ENCODE measurements at places on chromosomes 7 and 10.

- DNase-seq = no peak
Observed at GRCh38 chr7:2143450-2143849, 89.3 kb downstream of the MAD1L1 start.

- no peak for DNase-seq
Observed at GRCh38 chr10:47043928-47044538, 132.8 kb downstream of the PTPN20 start.

GRCh38 chr10:62887642-62888041, 71.5 kb upstream of the EGR2 start:
- no peak for DNase-seq

GRCh38 chr10:130960531-130960930, 351.0 kb downstream of the TCERG1L start:
- no peak for DNase-seq

GRCh38 chr10:92187101-92187500, 103.8 kb downstream of the CPEB3 start:
- no peak for DNase-seq

GRCh38 chr7:50649259-50649885, 84.2 kb upstream of the DDC start:
- DNase-seq = no peak

DNA sequence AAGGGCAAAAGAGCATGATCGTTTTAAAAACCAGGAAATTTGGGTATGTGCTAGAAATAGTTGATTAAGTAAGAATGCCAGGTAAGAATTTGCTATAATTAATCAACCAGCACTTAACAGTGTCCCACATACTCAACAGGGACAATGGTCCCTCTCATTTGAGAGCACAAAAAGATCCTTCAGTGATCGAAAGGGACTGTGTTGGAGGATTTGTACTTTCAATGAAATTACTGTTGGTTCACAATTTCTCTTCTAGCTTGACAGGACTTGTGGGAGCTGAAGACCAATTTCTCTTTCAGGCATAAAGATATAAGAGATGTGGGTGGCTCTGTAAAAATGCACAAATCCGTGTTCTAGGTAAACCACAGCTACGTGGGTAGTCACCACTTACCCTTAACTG, 12.5 kb upstream of the PLEKHS1 start:
- no peak for DNase-seq

DNA sequence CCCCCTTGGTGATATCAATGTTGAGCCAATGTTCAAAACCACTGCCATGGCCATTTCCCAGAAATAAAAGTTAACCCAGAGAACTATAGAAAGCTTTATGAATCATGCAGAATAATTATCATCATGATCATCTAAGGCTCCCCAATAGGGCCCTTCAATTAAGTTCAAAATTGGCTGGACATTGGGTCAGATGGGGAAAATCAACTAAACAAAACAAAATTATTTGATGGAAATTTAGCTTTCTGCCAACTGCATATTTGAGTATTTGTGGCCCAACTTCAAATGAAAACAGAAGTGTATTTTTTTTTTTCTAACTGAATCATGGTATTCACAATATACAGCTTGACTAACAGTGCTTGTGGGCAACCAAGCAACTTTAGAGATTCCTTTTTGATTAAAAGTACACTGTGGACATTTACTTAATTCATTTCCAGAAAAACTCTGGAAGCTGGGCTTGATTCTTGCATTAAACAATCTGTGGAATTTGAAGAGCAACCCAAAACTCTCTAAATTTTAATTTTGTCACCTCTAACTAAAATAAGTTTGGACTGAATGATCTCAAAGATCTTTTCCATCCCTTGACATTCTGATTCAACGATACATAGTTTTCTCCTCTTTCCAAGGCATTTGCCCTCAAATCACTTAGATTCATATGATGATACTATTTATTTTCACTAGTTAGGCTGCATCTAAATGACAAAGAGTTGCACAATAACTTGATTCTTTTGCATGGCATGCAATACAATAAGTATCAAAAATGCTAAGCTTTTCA, 203.2 kb downstream of the AHR start:
- no peak for DNase-seq

GRCh38 chr7:92695308-92696261, 105.4 kb upstream of the FAM133B start:
- no peak for DNase-seq

DNA sequence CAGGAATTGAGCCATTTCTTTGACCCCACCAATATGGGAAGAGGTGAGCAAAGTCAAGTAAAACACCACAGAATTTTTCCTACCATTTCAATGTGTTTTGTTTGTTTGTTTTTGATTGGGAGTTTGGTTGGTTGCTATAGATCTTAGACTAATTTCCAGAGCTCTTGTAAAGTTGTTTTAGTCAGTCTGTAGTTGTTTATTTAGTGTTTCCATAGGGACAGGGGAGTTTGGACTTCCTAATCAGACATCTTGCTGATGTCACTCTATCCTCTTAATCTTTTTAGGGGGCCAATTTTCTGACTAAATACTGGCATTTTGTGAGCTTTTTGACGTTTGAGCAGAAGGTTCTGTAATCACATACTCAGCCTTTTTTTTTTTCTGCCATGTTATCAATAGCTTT, 266.9 kb downstream of the ABCA13 start:
- DNase-seq = no peak

DNA sequence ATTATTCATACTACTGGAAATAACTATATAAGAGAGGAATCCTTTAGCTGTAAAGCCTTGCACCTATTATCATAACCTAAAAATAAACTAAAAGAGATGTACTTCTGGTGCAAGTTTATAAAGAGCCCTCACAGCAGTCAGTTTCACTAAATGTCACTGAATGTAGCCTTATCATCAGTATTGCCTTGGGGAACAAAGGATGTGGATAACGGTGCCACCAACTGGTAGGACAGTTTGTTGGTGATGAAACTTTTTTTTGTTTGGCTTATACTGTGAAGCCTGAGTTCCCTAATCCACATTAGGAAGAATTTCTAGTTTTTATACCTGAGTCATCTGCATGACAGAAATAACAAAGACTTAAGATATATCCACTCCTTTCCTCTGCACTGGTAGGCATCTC, 117.9 kb upstream of the COL1A2 start:
- no peak for DNase-seq

DNA sequence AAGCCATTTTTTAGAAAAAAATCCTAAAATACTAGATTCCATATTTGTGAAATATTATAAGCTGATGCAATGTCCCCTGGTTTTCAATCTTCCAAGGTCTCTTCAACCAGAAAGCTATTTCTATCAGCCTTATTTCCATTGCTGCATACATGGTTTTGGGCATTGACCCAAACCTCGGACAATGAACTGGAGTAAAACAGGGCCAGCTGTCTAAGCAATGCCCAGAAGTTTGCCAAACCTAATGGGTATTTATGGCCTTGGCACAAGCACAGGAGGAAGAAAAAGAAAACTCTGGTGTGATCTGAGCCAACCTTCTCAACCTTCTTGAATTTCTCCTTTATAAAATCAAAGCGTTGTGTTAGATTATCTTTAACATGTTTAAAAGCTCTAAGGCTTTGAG, 402.3 kb downstream of the DNAJB9 start:
- DNase-seq = no peak

DNA sequence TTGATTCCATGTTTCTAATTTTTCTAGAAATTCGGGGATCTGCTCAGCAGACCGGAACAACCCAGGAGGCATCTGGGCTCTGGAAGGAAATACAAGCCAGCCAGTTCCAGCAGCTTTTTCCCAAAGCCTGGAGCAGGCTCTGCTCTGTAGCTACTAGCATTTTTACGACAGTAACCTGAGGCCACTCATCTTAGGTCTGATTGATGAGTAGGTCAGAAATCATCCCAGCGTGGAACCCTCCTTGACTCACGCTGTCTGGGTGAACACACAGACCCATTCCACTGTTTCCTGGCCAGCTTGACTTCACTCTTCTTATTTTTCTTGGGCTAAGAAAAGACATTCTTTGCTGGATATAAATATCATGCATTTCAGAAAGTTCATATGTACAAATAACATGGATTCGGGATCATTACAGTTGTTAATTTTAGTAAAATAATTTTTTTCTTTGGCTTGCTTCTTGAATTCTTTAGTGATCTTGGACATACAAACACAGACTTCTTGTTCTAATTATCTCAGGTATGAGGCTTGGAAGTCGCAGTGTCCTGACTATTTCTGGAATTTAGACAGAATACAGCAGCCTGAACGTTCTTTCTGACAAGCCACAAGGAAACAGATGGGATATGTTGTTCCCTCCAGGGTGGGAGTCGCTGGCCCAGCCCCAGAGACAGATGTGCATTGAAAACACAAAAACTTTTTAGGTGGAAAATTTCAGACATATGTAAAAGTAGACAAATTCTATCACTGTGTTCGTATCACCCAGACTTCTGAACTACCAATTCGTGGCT, 54.6 kb upstream of the PITRM1 start:
- DNase-seq = no peak

DNA sequence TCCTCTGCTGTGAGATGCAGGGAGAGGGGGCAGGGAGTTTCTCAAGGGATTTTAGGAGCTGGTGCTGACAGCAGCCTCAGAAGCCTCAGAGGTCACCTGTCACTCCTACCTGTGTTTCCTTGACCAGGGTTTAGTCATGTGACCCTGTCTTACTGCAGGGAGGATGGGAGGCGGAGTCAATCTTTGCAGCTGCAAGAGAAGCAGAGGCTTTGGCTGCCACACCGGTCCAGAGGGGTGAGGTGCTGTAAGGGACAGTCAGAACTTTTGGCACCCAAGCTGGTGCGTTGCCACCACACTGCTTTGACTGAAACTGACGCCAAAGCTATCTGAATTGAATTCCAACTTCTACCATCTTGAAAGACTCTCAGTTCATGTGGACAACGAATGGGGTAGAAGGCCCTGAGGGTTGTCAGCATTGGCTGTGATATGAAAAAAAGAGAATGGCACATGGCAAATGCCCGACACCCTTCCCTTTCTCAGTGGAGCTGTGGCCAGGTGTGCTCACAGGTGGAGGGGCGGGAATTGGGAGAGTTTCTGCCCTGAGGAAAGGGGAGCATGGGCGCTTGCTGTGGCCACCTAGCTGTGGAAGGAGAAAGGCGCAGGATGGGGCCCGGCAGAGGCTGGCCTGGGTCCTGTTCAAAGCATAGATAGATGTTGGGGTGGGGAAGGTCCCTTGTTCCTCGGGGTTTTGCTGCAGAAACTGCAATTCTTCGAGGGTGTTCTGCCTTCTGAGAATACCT, 69.3 kb downstream of the ARHGAP22 start:
- DNase-seq = no peak

DNA sequence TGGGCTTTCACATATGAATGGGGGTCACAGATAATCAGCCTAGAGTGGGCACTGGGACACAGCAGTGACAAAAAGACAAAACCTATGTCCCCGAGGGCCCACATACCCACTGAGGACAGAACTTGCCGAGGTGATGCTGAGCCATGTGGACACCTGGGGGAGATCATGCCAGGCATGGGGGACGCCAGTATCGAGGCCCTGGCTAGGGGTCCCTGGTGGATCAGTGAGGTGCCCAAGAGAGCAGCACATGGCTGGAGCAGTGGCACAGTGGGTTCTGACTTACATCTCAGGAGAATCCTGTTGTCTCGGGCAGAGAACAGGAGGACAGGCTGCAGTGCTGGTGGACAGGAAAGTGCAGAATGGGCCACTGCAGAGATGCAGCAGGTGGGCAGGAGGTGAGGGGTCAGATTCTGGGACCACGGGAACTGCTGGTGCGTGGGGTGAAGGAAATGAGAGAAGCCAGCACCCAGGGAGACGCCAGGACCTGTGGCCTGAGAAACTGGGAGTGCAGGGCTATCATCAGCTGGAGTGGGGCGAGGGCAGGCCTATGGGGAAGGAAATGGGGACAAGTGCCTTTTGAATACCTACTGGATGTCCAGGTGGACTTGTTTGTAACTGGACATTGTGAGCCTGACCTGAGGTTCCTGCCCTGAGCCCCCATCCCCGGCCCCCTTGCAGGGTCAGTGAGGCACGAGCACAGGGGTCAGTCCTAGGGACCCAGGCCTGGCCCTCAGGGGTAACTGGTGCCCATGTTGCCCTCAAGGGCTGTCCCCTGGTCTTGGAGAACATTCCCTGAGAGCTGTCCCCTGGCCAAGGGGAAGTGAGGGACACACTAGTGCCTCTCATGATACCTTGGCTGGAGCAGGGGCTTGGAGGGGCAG, 91.2 kb upstream of the RET start:
- no peak for DNase-seq

DNA sequence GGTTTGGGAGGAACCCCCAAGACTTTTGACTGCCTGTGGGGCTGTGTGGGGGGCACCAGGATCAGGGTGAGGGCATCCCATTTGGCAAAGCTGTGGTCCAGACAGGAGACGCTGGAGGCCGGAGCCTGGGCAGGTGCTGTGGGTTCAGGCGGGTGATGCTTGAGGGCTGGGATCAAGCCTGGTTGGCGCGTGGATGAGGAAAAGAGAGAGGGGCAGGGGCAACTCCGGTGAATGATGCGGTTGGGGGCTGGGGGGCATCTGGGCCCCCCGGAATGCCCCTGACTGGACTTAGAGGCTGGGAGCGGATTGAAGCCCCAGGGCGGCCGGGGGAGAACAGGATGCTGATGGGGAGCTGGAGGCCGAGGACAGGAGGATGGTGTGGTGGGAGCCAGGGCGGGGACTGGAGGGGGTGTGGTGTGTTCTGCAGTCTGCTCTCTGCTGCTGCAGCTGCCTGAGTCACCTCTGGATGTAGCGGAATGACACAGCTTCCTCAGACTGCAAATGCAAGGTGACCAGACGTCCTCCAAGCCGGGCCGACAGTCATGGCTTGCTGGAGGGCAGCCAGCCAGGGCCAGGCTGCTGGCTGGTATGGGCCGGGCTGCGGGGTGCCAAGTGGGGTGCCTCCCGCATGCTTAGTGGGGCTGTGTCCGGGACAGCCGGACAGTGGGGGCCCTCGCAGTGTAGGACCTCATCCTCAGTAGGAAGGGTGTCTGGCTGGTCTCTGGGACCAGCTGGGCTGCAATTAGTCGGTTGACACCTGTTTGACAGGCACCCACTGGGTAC, 3.2 kb downstream of the MAFK start:
- DNase-seq = no peak

DNA sequence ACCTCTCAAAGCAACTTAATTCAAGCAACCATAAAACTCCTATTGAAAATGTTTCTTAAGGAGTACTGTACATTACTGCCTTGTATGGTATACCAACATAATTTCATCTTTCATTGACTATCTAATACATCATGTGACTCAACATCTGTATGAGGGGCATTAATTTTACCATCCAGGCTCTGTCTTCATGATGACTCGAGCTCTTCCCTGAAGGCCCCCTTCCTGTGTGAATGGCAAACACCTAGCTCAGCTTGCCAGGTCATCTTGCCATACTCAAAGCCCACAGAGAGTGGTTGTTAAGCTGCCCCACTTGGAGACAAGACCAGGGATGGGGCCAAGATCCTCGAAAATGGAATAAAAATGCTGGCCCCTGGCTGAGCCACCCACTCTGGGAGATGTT, 82.4 kb downstream of the SGMS1 start:
- no peak for DNase-seq

DNA sequence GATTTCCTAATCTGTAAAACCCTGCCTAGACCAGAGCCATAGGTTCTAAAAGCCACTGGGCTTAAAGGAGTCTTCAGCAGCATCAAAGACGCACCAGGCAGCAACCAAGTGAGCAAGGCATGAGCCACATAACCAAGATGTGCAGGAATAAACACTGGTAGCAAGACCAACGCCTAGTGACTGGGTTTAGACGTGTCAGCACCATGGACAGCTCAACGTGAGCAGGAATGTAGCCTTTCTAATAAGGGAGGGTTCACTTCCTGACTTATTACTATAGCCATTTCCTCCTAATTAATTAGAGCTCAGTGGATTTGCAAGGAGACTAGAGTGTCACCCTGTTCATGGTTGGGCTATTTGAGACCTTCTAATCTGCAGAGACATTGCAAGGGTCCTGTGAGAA, 223.7 kb downstream of the LHFPL3 start:
- no peak for DNase-seq
